Heart right ventricle (tissue), 16 donors: ENCODE measurements at places on chromosomes 5 and 9. TPM values are rescaled to one million over a fixed set of nuclear protein-coding genes. Genes with fewer than 3 reads are reported as not detected.

TOR4A gene
- 11.5 TPM for polyA plus RNA-seq

GRCh38 chr9:26801772-26802171 lies 90.8 kb downstream of the CAAP1 start:
- no peak for DNase-seq

DNA sequence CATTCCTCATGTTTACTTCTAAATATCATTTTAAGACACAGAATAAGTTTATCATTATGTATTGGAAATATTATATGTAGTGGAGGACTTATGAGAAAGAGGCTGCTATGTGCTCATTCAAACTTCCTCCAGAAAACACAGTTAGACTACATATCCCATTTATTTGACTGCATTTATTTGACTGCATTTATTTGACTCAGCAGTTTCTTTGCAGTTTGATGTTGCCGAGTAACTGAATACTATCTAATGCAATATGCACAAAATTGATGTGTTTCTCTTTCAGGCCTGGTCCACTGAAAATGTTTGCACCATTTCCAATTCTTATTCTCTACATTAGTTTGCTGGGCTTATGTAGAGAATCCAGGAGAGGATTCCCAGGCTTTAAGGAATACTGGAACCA lies 89.9 kb upstream of the FBN2 start:
- DNase-seq = no peak

DNA sequence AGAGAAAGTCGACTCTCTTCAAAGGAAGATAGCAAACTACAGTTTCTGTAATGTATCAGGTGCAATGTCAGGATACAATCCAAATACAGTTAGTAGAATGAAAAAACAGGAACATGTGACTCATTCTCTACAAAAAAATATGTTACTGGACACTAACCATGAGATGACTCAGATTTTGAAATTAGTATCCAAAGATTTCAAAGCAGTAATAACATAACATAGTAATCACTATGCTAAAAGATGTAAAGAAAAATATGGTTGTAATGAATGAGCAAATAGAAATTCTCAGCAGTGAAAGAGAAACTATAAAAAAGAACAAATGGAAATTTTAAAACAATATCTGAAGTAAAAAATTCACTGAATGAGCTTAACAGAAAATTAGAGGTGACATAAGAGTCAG lies 42.3 kb downstream of the SHOC1 start:
- no peak for DNase-seq
